ENCODE measurements at places on chromosomes 16 and 17.
A peak's percentile ranks its signal among the peaks of the same experiment; 100 is the strongest.

GRCh38 chr16:86956437-86956836 is 360.8 kb downstream of the C16orf95 start:
- DNase-seq: no peak

DNA sequence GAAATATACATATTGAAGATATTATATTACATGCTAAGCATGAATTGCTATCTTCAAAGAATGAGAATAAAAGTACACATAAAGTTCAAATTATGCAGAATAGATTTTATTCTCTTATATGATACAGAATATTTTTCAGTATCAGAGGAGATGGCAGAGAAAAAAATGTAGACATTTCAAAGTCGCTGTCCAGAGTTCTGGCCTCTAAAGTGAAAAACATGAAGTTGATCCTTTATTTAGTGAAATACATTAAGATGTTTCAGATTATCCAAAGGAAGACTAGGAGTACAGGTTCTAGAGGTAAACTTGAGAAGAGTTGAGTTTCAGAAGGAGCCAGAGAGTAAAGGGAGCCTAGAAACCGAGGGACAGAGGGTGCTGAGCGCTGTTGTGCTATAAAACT is 303.6 kb downstream of the UTP18 start:
- no peak for DNase-seq

DNA sequence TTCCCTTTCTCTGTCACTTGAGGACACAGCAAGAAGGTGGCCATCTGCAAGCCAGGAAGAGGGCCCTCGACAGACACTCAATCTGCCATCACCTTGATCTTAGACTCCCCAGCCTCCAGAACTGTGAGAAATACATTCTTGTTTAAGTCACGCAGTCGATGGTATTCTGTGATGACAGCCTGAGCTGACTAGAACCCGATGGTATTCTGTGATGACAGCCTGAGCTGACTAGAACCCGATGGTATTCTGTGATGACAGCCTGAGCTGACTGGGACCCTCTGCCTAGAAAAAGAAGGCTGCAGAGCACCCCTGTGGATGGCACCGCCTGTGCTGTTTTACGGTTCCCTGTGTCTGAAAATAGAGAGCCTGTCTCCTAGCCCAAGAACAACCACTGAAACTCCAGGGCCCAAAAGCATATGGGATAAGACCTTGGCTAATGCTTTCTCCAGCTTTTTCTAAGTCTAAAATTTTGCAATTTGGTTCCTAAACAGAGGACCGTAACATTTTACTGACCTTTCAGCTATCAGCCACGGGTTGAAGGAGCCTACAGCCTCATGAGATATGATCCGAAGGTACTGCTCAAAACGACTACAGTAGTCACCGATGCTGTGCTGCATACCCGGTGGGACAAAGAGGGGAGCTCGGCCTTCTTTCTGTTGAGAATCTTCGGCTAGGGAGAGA is 33.1 kb upstream of the PITPNM3 start:
- DNase-seq: no peak

DNA sequence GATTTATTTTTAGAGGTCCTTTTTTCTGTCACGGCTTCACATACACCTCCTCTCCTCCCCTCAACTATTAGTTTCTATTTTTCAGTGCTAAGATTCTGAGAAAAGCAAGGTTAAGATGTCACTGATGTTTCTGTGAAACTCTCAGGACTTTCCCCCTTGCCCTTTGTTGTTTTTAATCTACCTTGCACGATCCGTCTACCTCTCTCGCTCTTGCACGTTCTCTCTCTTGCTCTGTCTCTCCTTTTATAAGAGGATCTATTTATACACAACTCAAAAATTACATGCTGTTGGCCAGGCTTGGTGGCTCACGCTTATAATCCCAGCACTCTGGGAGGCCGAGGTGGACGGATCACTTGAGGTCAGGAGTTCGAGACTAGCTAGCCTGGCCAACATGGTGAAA is 43.6 kb downstream of the RPA1 start:
- DNase-seq: no peak

- DNase-seq: peak; percentile 89
Measured at GRCh38 chr16:4288148-4288921, 15.5 kb upstream of the TFAP4 start.

DNA sequence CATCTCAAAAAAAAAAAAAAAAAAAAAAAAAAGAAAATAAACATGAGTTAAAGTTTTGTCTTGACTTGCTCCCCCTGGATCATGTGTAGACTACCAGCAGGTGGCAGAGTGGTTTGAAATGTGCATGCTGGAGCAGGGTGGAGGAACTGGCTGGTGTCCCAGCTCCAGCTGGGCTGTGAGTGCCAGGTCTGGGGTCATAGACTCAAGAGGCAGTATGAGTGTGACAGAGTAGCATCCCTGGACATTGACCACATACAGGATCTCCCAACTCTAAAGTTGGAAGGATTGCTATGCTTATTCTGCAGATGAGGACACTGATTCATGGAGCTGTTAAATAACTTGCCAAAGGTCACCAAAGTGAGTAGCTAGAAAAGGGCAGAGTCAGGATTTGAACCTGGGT is 198.0 kb upstream of the MPHOSPH6 start:
- DNase-seq: peak; percentile 62

DNA sequence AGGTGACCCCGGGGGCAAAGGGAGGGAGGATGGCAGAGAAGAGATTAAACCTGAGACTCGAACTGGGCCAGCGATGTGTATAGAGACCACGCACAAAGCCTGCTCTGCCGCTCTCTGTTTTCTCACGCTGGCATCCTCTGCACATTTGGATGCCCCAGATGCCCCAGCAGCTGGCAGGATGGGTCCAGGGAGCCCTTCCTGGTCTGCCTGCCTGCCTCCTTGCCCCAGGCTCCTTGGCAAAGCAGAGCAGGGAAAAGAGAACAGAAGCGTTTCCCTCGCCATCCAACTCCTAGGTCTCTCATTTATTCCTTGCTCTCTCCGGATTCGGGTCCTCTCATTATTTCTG is 5.2 kb upstream of the PIPOX start:
- no peak for DNase-seq

GRCh38 chr17:71402661-71403141 is 718.1 kb upstream of the SOX9 start:
- no peak for DNase-seq

DNA sequence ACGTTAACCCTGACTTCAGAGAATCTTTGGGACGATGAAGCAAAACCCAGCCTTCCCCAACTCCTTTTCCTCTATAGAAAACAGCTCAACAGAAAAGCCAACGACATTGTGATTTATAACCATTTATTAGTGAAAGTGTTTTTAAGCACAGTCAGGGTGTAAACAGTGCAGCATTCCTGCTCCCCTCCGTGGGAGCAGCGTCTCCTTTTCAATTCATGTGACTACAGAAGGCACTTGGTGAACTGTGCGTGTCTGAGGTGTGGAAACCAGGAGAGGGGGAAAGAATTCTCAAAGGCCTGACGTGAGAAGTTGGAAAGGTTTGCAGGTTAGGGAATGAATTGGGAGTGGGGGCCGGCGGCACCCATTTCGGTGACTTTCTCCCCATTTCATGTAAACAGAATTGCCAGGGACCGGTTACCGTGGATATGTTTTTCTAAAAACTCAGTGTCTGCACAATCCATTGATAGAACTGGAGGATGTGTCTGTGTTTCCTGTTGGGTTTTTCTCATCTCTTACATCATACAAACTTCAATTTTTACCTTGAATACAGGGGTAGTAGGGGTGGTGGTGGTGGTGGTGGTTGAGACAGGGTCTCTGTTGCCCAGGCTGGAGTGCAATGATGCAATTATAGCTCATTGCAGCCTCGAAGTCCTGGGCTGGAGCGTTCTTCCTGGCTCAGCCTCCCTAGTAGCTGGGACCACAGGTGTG is 53.1 kb downstream of the NDE1 start:
- no peak for DNase-seq

DNA sequence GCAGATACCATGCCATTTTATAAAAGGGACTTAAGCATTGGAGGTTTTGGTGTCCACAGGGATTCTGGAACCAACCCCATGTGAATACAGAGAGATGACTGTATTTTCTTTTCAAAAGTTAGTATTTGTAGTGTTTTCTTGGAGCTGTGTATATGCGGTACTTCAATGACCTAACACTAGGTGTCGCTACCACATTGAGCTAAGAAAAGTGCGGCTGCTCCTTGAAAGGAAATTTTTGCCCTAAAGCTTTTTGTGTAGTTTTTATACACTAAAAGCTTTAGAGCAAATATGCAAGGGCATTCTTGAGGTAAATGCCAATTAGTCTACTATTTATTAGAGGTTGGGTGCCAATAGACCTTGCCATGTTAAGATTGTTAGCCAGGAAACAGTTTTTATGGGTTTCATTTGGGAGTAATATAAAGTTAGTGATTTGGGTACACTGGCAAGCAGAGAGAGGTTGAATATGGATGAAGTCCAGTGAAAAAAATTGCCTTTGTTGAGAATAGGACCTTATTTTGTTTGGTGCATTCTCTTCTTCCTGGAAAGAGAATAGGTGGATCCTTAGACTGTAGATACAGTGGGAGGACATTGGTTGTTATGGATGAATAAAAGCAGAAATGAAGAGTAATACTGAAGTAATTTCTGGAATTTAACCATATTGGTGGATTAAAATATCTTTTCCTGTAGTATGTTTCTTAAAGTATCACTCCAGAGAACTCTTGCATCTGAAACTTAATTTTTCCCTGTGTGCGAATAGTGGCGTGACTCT is 43.3 kb downstream of the BCAS3 start:
- DNase-seq: no peak

GRCh38 chr16:53692146-53692545 is 11.5 kb downstream of the RPGRIP1L start:
- DNase-seq: no peak

GRCh38 chr17:79552824-79553223 is 58.0 kb downstream of the RBFOX3 start:
- no peak for DNase-seq

DNA sequence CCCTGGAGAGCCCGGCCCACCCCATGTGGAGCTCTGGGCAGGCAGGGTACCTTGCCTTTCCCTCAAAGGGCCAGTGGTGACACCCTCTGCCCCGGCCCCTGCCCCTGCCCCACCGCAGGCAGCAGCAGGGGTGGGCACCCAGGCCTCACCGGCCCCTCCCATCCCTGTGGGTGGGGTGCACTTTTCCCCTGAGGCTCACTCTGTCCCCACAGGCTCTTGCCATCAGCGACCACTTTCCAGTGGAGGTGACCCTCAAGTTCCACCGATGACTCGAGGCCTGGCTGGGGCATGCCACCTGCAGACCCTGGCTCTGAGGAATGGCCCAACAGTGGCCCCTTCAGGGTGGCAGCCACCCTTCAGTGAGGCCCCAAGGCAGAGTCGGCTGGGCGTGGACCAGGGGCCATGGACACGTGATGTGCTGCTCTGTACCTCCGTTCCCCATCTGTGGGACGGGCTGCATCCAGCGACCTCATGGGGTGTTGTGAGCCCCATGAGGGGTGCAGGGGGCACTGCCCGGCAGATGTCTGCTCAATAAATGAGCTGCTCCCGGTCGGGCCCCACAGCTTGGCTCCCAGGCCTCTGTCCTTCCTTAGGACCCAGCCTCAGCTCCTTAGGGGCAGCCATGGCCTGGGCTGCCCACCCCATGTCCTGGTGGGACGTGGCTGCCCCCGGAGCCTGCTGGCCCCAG is 2.0 kb downstream of the DNASE1L2 start:
- no peak for DNase-seq

DNA sequence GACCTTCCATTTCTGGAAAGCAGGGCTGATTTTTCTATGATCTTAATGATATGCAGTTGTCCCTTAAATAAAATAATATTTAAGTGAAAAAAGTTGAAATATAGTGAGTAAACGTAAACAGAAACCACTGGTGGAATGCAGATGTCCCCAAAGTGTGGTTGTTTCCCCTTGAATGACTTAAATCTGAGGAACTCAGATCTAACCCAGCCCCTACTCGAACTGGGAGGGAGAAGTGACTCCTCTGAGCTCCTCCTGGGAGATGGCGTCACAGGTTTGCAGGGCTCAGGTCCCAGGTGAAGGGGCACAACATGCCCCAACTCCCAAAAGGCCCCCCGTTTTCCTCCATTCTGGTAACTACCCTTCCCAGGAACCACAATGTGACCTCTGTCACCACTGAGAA is 142.8 kb downstream of the IRF8 start:
- peak; percentile 26 for DNase-seq

GRCh38 chr17:74211912-74212208 is 1.5 kb upstream of the TTYH2 start:
- DNase-seq: no peak

DNA sequence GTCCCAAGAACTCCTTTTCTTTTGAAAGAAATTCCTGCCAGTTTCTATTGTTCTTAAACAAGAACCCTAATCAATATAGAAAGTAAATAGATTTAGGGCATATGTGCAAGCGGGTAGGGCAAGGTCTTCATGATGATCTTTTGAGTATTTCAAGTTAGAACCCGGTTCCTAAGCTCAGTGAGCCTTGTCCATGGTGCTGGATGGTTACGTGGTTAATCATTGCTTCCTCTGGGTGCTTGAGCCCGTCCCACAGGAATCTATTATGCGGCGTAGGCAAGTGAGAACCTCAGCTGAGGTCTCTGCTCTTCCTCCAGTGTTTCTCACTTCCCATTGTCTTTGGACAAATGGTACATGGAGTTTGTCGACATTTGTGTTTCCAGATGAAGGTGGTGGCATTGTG is 580.8 kb upstream of the EEF2KMT start:
- no peak for DNase-seq

DNA sequence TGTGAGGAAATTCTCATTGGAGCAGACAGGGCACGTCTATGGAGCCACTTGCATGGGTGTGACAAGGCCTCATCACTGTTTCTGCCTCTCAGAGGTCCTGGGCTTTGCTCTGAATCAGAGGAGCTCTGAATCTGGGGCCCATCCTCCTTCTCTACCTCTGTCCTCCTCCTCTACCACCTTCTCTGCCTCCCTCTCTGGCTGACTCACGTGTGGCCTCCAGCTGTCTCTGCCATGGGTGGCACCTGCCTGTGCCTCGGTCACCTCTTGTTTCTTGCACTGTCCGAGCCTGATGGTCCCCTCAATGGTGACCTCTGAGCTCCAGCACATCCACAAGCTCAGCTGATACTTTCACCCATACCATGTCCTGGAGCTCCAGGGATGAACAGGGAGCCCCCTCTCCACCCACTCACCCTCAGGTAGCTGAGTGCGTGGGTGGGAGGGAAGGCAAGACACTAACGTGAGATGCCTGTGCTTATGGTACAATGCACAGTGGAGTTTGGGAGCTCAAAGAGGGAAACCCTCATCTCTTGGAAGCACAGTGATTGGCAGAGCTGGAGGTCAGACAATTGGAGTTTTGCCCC is 116.4 kb upstream of the CRHR1 start:
- DNase-seq: no peak

GRCh38 chr17:65514082-65514481 is 47.4 kb downstream of the AXIN2 start:
- DNase-seq: peak; percentile 15
